HEK293T (cell line): ENCODE measurements at places on chromosomes 3 and 15.

DNA sequence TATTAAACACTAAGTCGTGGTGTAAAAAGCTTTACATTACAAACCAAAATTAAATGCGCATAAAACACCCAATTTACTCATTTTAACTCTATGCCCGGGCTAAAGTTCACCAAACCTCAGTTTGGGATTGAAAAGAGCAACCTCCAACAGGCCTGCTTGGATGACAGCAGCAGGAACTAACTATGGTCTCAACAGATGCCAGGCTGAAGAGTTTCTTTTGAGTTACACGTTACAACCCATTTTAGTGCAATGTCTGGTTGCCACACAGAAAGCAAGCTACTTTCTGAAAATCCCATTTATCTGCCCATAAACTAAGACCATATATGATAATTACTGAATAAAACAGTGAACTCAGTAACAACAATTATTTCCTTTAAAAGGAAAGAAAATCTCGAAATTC is 2.2 kb downstream of the SATB1 start:
- DNase-seq = no peak

- no peak for DNase-seq
Observed at GRCh38 chr3:172239218-172239790, 199.9 kb downstream of the FNDC3B start.

GRCh38 chr3:99945328-99945995 is 127.8 kb downstream of the CMSS1 start:
- no peak for DNase-seq

DNA sequence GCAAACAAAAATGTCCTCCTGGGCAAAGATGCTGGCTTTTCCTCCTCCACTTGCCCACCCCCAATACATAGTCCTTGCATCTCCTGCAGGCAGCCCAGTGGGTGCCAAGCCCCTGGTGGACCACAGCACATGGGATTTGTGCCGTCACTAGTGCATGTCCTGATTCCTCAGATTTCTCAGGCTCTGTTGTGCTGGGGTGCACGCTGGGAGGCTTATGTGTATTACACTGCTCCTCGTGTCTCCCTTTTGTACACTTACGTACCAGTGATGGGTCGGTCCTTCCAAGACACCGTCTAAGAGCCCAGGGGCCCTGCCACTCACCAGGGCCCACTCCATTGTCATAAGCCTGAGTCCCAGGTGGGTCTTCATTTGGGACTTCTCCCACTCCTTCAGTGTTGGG is 70.1 kb downstream of the PLXNA1 start:
- DNase-seq = no peak

- DNase-seq = no peak
Observed at GRCh38 chr3:127141921-127142730, 50.8 kb upstream of the PRR23E start.

- no peak for DNase-seq
Observed at GRCh38 chr15:40353697-40354096, 2.9 kb downstream of the PHGR1 start.

DNA sequence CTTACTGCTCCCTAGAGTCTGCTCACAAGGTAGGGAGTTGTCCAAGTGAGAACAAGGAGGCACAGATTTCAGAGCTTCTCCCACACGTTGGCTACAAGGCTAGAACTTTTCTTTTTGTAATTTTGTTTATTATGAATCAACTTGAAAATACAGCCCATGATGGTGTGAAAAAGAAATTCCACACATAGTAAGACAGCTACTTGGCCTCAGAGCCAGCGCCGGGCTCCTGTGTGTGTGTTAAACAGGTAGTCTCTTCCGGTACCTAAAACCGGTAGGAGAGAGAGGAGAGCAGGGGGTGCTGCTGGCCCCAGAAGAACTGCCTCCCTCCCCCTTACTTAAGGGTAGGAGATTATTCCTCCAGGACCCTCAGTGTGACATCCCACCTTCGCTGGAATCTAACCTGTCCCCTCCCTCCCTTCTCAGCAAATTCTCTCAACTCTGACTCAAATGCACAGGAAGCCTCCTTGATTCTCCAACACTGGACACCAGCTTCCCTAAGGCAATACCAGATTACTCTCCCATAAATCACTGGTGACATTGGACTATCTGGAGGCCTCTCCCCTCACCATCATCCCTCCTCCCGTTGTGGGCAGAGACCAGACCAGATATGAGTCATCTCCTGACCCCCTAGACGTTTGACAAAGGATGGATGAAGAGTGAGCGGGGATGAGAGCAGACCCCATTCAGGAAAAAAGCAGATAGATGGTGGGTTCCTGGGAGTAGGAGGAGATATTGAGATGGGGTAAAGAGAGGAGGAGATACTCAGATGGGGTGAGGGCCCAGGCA is 4.5 kb upstream of the IP6K1 start:
- DNase-seq = no peak

DNA sequence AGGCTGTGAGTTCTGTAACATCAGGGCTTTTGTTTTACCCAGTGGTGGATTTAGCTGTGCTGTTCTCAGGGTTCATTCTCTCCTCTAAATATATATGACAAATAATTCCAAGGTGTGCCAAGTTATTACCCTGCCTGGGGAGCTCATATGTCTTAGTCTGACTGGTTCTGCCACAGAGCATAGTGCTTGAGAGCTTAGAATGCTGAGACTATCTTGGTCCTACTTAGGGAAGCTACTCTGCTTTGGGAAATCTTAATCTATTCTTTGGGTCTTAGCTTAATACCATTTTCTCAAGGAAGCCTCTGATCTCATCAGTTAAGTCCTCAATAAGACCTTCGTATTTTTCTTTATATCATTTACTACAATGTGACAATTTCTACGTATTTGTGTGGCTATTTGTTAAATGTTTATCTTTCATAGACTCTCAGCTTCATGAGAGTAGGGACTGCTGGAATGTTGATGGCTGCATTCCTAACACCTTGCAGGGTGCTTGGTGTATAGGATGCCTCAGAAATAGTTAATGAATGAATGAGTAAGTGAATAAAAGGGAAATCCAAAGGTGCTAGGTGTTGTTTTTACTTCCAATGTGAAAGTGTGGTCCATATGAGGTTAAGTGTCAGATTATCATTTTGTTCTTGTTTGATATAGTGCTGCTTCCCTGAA is 1.8 kb downstream of the OTOL1 start:
- DNase-seq = no peak

GRCh38 chr3:106824856-106825255 is 552.4 kb upstream of the CCDC54 start:
- peak; percentile 12 for DNase-seq

GRCh38 chr3:98903099-98903498 is 1.6 kb upstream of the DCBLD2 start:
- no peak for DNase-seq

- DNase-seq = no peak
Observed at GRCh38 chr15:70348226-70348543, 250.5 kb upstream of the TLE3 start.

GRCh38 chr3:149906036-149906435 is 64.7 kb downstream of the PFN2 start:
- no peak for DNase-seq
